ENCODE measurements at places on chromosomes 7 and 10.
A peak's percentile ranks its signal among the peaks of the same experiment; 100 is the strongest.

DNA sequence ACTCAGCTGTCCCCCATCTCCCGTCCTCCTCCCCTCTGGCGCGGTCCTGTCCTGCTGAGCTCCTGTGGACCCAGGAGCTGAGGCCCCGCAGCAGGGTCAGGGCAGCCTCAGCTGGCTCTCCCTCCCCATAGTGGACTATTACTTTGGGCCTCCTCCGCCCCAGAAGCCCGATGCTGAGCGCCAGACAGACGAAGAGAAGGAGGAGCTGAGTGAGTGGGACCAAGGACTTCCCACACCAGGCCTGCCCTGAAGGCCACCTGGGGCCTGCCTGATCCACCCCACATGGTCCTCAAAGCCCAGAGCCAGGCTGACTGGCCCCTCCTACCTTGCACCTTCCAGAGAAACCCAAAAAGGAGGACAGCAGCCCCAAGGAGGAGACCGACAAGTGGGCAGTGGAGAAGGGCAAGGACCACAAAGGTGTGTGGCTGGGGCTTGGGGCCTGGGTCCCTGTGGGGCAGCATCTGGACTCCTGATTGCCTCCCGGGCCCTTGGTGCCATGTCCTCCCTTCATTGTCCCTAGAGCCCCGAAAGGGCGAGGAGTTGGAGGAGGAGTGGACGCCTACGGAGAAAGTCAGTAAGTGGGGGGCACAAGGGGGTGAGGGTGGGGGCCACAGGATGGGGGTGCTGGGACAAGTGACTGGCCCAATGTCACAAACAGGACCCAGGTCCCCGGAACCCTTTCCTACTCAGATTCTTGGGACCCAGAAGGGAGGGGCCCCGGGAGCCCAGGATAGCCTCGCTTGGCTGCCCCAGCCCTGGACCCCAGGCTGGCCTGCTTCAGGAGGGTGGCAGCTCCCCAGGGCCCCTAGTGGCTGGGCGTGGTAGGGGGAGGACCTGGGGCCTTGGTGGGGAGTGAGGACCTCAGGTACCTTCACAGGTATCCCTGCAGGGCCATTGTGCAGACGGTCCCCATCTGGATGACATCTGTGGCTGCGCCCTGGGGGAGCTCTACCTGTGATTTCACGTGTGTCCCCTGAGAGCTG, 4.9 kb downstream of the AEBP1 start:
- DNase-seq, result no peak

DNA sequence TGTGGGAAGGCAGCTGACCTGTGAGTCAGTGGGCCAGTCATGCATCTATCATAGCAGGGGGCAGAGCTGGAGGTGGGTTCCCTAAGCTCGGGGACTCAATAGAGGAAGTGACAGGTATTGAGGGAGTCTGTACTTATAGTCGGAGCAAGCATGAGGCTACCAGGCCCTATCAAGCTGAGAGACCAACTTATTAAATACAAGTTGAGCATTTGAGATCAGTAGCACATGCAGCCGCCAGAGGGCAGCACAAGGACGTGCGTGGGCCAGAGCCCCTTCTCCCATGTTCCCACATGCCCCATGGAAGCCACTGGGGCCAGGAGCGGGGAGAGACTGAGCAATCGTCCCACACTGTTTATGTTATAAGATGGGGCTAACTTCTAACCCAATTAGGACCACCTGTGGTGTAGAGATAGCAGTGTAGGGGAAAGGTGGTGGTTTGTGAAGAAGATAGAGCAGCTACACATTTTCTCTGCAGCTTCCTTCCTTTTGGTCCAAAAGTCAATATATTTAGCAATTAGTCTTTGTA, 13.0 kb upstream of the STK31 start:
- peak; percentile 60 for DNase-seq

DNA sequence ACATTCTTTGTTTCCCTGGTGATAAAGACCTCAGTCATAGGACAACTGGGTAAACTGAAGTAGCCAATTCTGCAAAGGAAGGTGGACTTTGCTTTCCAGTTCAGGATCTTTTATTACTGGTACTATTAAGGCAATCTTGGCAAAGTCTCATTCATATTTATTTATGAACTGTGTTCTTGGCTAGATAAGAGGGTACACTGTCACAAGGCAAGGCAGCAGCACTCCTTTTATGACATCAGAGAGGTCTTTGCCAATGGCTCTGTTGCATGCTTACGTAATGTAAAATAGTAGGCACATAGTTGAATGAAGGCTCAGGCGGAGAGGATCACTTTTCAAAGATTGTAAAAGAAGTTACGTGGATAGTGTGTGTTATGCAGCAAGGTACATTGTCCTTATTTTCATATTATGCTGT, 63.7 kb upstream of the PDK4 start:
- DNase-seq, result no peak

- DNase-seq, result no peak
These were observed 797.2 kb downstream of the TNS3 start for GRCh38 chr7:46784732-46785131.

GRCh38 chr10:77420947-77421523, 216.6 kb downstream of the KCNMA1 start:
- DNase-seq, result no peak

GRCh38 chr7:115229401-115230105, 307.7 kb downstream of the MDFIC start:
- no peak for DNase-seq

GRCh38 chr10:7734821-7735220, 31.7 kb downstream of the ITIH2 start:
- no peak for DNase-seq

DNA sequence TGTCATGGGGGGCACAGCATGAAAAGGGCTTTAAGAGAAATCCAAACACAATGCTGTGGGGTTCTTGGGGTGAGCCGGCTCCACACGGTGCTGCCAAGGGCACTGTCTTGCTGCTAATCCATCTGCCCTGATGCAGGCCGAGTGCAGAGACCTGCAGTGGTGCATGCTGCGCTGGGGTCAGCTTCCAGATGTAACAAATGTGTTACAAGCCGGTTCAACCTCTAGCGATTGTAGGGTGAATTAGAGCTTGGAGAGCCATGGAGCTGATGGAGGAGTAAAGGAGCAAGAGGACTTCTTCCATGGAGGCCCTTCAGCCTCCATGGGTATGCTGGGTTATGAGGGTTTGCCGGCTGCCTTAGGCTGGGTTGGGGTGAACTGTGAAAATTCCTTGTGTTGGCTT, 402.3 kb downstream of the TYW1 start:
- no peak for DNase-seq

DNA sequence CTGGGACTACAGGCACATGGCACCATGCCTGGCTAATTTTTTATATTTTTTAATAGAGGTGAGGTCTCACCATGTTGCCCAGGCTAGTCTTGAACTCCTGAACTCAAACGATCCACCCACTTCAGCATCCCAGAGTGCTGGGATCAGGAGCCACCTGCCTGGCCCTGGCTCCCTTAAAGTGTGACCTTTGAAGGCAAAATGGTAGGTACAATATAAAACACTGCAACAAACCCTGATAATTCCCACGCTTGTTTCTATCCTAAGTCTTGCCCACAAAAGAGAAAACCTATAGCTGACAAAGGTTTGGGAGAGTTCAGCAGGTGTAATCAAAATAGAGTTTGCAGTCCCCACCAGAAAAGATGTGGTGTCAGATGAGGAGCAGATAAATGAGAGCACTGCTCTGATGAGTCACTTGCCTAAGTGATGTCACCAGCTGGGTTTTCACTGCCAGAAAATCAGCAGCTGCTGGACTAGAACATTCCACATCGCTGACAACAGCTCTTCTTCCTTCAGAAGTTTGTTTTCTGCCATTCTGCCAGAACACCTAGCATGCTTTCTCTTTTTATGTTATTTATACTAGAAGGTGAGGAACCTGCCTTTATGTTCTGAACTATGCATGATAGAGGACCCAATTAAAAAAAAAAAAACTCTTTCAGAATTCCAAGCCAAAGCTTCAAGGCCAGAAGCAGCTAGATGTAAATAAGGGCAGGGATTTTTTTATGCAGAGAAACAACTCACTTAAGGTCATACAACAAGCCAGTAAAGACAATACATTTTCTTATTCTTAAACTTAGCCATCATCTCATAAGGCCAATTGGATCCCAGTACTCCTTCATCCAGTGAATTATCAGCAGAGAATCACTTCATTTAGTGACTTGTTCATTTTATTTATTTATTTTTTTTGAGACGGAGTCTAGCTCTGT, 18.0 kb downstream of the PURB start:
- DNase-seq, result peak; percentile 46

DNA sequence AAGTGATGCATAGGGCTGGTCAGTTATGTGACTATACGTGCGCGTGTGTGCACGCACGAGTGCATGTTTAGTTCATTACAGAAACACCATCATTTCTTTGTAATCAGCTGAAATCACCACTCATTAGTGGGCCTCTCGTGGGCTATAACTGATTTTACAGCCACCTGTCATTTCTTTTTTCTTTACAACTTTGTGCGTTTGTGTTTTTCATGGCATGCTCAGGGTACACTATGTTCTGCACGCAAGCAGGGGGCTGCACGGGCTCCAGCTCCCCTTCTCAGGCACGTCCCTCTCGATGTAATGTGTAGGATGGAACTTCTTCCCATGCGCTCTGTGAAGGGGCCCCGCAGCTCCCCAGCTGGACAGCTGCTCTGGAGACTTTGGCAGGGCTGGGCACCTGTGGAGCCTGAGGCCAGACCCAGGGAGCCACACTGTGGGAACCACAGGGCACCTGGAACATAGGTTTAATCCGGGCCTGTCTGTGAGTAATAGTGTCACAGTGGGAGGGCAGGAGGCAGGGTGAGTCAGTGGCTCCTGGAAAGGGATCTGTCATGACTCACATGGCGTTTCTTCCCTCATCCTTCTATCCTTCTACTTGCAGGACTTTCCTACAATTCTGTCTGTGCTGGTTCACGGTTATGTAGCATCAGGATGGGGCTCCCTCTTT, 4.9 kb downstream of the GCK start:
- DNase-seq, result no peak

GRCh38 chr10:119358152-119358512, 150.8 kb downstream of the GRK5 start:
- DNase-seq, result no peak

DNA sequence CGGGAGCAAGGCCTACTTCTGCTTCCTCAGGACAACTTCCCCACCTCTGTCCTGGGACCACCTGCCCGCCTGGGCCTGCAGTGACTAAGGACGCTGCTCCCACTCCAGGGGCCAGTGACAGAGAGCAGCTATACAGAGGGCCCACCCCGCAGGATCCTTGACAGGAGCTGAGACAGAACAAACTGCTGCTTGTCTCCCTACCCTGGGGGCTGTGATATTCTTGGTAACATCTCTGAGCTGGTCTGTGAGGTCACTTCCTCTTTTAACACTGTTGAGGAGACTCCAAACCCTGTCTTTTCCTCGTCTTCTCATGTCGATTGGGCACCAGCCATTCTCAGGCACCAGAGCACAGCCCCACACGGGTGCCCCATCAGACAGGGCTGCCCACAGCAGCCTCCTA, 6.9 kb upstream of the MRPS24 start:
- DNase-seq, result no peak

- no peak for DNase-seq
These were observed 27.1 kb upstream of the SOSTDC1 start for GRCh38 chr7:16492513-16493062.

GRCh38 chr7:13336227-13336626, 648.8 kb downstream of the ARL4A start:
- DNase-seq, result no peak

DNA sequence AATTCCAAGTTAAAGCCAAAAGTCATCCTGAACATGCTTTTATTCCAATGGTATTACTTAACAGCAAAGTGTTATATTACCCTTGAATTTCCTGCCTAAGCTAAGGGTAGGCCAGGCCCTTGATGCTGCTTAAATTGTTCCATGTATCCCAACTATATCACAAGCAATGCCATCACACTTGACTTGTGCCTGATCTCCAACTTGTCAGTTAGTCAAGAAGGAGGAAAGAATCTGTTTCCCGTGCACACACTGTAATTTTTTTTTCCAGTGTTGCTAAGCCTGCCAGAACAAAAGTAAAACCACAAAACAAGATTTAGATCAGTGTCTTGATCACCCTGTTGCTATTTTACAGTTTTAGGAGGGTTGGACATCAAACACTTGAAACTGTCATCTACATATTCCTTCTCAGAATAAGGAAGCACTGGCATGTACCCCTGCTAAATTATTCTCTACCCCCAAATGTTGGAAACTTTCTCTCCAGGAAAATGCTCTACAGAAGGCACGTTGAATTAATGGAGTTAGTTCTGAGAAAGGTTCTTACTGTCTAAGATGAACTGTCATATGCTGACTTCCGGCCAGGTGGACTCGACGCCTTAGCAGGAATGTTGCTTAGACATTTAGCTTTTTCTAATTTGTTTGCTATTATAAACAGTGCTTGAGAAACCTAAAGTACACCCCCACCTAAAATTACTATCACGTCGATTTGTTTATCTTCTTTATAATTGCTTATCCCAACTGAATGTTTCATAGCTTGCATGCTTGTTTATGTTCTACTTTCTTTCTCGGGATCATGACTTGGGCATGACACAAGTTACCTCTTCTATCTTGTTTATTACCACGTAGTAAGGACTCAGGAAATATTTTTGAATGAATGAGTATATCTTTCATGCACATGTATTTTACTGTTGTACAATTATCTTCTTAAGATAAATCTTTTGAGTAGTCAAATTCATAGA, 105.5 kb upstream of the ZNF438 start:
- no peak for DNase-seq

DNA sequence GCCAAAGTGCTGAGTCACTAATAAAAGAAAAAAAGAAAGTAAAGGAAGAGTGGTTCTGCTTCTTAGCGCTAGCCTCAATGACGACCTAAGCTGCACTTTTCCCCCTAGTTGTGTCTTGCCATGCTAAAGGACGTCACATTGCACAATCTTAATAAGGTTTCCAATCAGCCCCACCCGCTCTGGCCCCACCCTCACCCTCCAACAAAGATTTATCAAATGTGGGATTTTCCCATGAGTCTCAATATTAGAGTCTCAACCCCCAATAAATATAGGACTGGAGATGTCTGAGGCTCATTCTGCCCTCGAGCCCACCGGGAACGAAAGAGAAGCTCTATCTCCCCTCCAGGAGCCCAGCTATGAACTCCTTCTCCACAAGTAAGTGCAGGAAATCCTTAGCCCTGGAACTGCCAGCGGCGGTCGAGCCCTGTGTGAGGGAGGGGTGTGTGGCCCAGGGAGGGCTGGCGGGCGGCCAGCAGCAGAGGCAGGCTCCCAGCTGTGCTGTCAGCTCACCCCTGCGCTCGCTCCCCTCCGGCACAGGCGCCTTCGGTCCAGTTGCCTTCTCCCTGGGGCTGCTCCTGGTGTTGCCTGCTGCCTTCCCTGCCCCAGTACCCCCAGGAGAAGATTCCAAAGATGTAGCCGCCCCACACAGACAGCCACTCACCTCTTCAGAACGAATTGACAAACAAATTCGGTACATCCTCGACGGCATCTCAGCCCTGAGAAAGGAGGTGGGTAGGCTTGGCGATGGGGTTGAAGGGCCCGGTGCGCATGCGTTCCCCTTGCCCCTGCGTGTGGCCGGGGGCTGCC, at the start of gene IL6:
Gene IL6, plus strand, starts transcription at position 294 of the 807 bp plus-strand sequence. Its CDS starts 63 bp downstream, at position 357.
- no peak for DNase-seq

GRCh38 chr10:128907155-128907941, 559.7 kb upstream of the MGMT start:
- DNase-seq, result no peak

DNA sequence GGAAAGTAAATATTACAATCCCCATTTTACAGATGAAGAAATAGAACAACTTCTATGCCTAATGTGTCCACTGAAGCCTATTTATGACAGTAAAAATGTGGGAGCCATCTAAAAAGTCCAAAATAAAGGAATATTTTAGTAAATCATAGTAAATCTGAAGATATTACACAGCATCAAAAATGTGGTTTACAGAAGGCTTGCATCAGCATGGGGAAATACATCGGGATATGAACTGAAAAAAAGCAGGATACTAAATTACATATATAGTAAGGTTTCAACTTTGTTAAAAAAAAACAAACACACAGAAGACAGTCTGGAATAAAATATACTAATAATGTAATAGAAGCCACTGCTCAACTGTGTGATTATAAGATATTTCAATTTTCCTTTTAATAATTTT, 20.8 kb downstream of the CPA1 start:
- no peak for DNase-seq
